ENCODE measurements at places on chromosomes 3 and 15.

DNA sequence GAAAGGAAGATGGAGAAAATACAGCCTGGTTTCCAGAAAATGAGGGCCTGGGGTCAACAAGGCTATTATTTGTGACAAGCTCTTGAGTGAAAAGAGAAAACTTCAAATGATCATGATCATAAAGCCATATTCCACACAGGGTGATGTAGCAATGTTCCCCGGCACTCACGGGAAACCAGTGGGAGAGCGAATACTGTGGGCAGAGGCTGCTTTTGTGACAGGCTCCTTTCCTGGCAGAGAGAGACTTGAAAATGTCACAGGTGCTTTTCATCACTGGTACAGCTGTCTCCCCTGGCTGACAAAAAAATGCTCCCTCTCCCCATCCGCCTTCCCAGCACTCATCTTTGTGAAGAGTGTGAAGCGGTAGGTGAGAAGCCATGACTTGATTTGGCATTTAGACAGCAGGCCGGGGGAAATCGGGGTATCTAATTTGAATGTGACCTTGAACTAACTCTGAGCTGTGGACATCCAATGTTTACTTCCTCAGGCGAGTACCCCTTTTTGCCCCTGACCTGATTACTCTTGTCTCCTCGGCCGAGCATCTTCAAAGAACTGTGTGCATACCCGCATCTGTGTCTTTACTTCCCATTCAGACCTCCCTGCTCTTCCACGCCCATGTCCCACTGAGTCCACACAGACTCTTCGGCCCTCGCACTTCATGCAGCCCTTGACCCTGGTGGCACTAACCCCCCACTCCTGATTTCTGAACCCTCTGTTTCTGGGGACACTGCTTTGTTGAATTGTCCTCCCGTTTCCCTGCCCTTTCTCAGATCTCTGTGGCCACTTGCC lies 23.2 kb downstream of the CA12 start:
- no peak for DNase-seq

GRCh38 chr3:126170073-126170777 lies 10.2 kb downstream of the ALDH1L1 start:
- DNase-seq = no peak

- DNase-seq = no peak
These were observed 51.6 kb upstream of the CPOX start for GRCh38 chr3:98645039-98645438.

- no peak for DNase-seq
These were observed at the start of gene PYGO1 for GRCh38 chr15:55588070-55588814. Gene PYGO1, minus strand, starts transcription at chr15:55588345. Its CDS starts 462 bp downstream, at chr15:55587883.

- DNase-seq = no peak
These were observed 556 bp downstream of the USP19 start for GRCh38 chr3:49120096-49120437.

GRCh38 chr3:187352581-187353575 lies 15.3 kb upstream of the RTP4 start:
- no peak for DNase-seq

- DNase-seq = no peak
These were observed 6.7 kb downstream of the ZIC1 start for GRCh38 chr3:147415874-147416273.

DNA sequence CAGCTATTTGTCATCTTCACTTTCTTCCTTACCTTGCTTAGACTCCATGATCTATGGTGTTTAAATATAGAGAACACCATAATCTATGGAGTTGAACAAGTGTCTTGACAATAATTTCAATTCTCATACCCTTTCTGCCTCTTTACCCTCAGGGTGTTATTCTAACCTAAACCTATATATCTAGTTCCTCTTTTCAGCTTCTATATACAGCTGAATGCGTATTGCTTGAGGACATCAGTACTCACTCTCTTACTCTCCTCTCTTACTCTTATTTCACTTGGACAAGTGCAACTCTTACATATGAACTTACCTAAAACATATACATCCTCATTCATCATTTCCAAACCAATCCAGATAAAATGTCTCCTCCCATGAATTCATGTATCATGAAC lies 187.1 kb downstream of the RAP2B start:
- no peak for DNase-seq

DNA sequence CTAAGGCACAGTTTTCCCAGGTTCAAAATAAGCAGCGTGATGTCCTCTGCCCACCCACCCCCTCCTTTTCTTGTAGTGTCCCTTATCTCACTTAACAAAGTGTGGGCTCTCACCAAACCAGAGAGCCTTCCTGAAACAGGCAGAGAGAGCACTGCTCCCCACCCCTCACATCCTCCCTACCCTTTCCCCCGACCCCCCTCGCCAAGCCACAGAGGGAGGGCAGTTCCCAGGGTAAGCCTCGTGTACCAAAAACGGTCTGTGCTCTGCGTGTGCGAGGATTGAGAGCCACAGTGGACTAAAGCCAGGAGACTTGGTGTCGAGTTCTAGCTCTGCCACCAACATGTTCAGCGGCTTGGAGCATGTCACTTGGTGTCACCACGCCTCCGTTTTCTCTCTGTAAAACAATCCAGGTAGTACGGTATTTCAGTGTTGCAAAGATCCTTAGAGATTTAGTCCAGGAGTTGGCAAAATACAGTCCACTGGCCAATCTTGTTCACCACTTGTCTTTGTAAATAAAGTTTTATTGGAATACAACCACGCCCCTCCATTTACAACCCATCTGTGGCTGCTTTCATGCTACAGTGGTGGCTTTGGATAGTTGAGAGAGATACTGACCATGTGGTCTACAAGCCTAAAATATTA lies 249.9 kb downstream of the OPA1 start:
- DNase-seq = no peak

GRCh38 chr15:82003916-82004315 lies 41.9 kb downstream of the MEX3B start:
- no peak for DNase-seq

DNA sequence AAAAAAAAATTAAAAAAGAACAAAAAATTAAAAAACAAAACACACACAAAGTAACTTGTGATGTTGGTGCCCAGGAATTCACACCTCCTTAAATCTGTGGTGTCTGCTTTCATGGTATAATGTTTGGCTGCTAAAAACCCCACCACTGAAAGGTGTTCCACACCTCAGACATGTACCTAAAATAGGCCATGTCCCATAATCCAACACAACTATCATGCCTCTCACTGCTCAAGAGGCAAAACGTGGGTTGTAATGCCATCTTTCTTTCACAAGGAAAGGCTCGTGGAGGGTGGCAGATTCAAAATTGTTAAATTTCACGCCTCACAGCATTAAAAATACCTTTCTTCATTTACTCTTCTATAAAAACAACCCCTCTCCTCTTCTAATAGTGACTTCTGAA lies 29.5 kb downstream of the MKRN2 start:
- DNase-seq = no peak

DNA sequence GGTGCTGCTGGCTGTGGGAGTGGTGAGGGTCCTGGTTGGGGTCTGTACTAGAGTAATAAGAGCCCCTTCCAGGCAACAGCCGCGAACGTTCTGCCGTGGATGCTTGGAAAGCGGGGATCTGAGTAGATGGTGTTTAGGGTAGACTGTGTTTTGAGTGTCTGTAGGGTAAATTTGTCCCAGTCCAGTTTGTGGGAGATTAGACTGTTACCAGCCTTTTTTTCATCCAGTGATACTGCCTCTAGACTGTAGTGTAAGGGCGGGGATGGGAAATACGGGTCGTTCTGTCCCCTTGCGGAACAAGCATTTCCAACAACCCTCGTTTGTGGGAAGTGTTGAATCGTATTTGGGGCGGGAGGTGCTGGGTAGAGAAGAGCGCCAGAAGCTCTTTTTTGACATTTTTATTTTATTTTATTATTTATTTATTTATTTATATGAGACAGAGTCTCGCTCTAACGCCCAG lies 424 bp downstream of the HAUS2 start:
- DNase-seq = no peak

DNA sequence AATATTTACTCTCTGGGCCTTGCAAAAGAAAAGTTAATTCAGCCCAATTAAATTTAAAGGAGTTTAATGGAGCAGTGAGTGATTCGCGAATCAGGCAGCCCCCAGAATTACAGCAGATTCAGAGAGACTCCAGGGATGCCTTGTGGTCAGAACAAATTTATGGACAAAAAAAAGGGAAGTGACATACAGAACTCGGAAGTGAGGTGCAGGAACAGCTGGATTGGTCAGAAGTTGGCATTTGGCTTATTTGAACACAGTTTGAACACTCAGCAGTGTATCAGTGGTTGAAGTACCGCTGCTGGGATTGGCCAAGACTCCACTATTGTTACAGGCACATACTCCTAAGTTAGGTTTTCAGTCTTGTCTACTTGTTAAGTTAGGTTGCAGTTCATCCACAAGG lies 145.0 kb upstream of the GAP43 start:
- DNase-seq = no peak

- no peak for DNase-seq
These were observed 9.9 kb downstream of the ALDH1A3 start for GRCh38 chr15:100889385-100890050.

GRCh38 chr3:108564564-108564963 lies 24.7 kb downstream of the CIP2A start:
- DNase-seq = no peak

GRCh38 chr15:79978655-79979514 lies 7.9 kb upstream of the BCL2A1 start:
- no peak for DNase-seq

- DNase-seq = no peak
These were observed 178.4 kb downstream of the AKAP13 start for GRCh38 chr15:85558848-85559247.

DNA sequence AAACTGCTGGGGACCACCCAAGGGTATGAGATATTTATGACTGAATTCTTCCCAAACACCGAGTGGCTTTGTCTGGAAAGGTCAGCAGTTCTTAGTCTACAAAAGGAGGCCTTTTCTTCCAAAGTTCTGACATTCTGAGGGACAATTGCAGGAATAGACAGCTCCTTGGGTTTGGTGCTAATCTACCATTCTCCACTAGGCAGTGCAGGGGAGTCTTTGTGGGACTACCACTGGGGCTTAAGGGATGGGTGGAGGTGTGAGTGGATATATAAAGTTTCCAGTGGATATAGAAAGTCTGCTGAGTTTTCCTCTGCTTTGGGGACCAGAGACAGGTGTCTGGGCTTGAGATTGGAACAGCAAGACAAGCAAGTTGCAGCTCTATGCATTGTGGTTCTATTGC lies 62.7 kb downstream of the EXOG start:
- no peak for DNase-seq

GRCh38 chr3:62678841-62679240 lies 196.4 kb downstream of the CADPS start:
- no peak for DNase-seq

DNA sequence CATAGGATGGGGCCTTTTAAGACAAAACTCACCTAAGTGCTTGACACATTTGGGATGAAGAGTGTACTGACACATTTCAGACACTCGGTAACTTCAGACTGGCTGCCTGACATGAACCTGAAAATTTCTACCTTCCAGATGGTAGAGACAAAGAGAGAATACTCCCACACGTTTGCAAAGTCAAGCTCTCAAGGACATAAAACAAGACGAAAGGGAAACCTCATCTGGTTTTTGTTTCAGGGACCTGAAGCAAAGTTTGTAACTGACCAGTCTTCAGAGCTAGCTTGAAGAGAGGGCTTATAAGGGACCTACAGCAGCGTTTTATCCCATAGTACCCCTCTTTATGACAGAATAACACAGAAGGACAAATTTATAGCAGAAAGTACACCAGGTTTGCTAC lies 41.9 kb downstream of the ZNF621 start:
- no peak for DNase-seq

GRCh38 chr3:46900007-46900292 lies 22.4 kb downstream of the PTH1R start:
- no peak for DNase-seq

GRCh38 chr3:11077466-11077865 lies 76.8 kb upstream of the HRH1 start:
- DNase-seq = no peak

- DNase-seq = no peak
These were observed 195.4 kb upstream of the LPP start for GRCh38 chr3:187958432-187959003.

DNA sequence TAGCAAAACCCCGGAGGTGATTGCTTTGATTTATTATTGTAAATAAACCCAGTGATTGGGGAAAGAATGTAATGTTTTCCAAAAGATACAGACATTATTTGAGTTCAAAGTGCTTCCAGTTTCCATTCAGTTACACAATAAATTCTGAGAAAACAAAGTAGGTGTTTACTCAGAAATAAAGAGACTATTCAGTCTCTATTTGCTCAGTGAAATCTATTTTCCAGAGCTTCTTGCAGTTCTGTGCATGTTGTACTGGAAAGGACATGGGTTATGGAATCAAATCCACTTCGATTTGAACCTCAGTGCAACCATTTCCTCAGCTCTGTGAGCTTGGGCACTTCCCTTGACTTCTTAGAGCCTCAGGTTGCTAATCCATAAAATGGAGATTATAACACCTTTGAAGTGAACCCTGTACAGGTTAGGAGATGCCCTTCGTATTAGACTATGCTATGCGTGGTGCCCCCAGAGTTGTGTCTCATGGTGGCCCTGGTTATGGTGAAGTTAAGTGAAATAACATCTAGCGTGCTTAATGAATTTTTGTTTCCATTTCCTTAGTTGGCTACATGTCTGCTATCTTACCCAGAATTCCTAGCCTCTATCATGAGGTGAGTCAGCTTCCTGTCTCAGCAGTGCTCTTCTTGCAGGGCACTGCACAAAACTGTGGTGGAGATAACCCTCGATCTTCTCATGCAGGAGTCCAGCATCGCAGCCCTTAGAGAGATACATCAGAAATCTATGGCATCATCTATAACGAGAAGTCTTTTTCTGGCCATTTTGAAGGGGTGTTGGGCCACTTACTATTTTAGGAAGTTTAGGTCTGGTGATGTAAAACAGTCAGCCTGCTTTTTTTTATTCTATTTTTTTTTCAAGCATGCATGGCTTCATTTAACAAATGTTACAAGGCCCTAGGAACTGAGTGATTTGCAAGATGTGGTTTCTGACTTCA lies 97.7 kb downstream of the RPL39L start:
- no peak for DNase-seq

GRCh38 chr15:83398626-83399025 lies 48.5 kb upstream of the SH3GL3 start:
- DNase-seq = no peak

DNA sequence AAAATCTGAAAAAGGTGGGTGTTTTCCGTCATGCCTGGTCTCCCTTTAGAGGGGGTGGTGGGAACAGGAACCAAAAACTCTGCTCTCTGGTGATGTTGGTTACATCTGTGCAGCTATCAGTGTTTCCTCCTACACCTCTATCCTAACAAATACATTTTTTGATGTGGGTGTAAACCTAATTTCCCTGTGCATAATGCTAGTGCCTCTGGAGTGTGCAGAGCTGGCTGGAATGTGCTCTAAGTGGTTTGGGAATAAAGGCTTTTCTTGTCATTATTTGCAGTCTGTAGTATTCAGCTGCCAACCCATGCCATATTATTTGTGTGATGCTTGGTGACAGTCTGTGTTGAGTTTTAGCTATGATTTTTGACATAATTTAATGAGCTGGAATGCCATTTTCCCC lies 547.6 kb downstream of the NLGN1 start:
- DNase-seq = no peak

- DNase-seq = no peak
These were observed 28.3 kb upstream of the ADCY5 start for GRCh38 chr3:123476967-123477750.

- no peak for DNase-seq
These were observed 54.9 kb downstream of the DCUN1D1 start for GRCh38 chr3:182925330-182925943.
